ENCODE measurements at places on chromosomes 7 and 10. TPM values are rescaled to one million over a fixed set of nuclear protein-coding genes. Genes with fewer than 3 reads are reported as not detected.

Gene STRIP2
- 17.6 TPM for total RNA-seq

Gene GPR15LG
- not detected for total RNA-seq

Gene CYP2E1
- 0.69 TPM for total RNA-seq

Gene AGAP4
- total RNA-seq: 6.3 TPM

Gene ITIH5
- total RNA-seq: not detected

Gene LRRD1
- total RNA-seq: under 0.01 TPM

Gene GNGT1
- total RNA-seq: not detected

Gene ASAH2
- 1.9 TPM for total RNA-seq

Gene IKZF1
- not detected for total RNA-seq

Gene OR2A14
- not detected for total RNA-seq

Gene CFAP70
- 0.77 TPM for total RNA-seq

Gene CRTAC1
- 0.34 TPM for total RNA-seq

Gene C10orf53
- not detected for total RNA-seq

Gene CPA5
- not detected for total RNA-seq

Gene GBX1
- total RNA-seq: not detected

Gene UCMA
- not detected for total RNA-seq

Gene SAP25
- total RNA-seq: not detected

Gene ABCB4
- total RNA-seq: 22.0 TPM

Gene COL26A1
- not detected for total RNA-seq

Gene SEM1
- 10.3 TPM for total RNA-seq

Gene SNCG
- total RNA-seq: not detected

Gene CALCR
- 0.36 TPM for total RNA-seq

Gene GRM3
- not detected for total RNA-seq

Gene LEP
- total RNA-seq: not detected

Gene LRRC18
- total RNA-seq: not detected

Gene PAPOLB
- total RNA-seq: under 0.01 TPM

Gene CTAGE4
- 2.2 TPM for total RNA-seq

Gene CCL26
- not detected for total RNA-seq

Gene SLIT1
- under 0.01 TPM for total RNA-seq

Gene HOXA1
- 0.33 TPM for total RNA-seq

Gene NPSR1
- not detected for total RNA-seq

Gene CPEB3
- 0.77 TPM for total RNA-seq

Gene OR6V1
- not detected for total RNA-seq

Gene NAT16
- total RNA-seq: not detected

Gene GDF2
- not detected for total RNA-seq

Gene RGR
- total RNA-seq: 1.0 TPM

Gene GIMAP7
- total RNA-seq: not detected

Gene SBDS
- total RNA-seq: 62.5 TPM

Gene FXYD4
- not detected for total RNA-seq
